Tibial artery (tissue), 4 donors: ENCODE measurements at places on chromosomes 3 and 15.
A peak's percentile ranks its signal among the peaks of the same experiment; 100 is the strongest.

DNA sequence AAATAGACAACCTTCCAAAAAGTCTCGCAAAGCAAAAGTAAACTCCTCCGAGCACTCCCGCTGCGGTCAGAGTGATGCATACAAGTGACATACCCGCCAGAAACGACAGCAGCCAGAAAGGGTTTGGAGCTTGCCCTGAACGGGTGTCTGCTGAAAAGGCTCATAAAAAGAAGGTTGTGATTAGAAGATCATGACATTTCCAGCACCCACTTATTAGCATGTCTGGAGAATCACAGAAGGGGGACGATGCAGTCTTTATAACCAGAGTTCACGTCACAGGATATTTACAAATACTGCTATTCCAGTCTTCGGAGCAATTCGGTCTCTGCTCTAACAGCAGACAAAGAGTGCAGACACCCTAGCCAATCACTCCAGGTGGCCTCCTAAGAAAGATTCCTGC lies 59.1 kb upstream of the FRMD4B start:
- peak; percentile 24 for DNase-seq

DNA sequence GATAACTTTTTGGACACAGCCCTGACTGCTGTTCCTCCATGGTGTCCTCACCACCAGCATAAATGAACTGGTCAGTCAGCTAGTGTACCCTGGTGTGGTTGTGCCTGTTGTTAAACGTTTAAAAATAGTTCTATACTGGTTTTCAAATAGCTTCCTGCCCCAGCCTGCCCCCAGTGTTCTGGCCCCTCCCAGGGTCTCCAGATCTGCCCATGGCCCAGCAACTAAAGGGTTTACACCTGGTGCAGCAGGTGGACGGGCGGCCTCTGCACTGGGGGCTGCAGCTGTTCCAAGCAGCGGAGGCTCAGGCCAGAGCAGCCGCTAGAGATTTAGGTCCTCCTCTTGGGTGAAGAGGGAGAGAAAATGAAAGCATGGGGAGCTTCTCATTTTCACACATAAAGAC lies 6.1 kb upstream of the NR2E3 start:
- no peak for DNase-seq

DNA sequence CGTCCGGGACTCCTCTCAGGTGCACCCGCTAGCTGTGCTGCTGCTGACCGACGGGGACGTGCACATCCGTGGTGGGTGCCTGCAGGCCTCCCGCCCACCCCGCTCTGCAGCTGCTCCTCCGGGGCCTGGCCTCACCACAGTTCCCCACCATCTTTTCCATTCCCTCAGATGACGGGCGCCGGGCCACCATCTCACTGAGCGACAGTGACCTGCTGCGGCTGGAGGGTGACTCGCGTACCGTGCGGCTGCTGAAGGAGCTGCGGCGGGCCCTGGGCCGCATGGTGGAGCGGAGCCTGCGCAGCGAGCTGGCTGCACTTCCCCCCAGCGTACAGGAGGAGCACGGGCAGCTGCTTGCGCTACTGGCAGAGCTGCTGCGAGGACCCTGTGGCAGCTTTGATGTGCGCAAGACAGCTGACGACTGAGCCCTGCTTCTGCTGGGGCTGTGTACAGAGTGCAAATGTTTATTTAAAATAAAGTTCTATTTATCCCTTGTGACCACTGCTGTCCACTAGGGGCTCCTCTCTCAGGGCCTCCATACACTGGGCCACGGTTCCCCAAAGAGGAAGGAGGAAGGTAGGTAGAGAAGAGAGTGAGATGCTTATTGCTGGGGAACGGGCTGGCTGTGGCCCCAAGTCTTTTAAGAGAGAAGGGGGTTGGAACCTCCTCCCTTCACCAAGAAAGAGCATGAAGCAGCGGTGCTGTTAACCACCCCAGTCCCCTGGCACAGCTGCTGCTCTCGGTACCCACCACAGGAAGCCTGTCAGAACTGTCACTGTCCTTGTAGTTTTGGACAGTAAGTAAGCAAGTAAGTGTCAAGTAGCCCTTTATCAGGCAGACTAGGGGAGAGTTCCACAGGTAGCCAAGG lies 47.0 kb downstream of the DHX30 start:
- no peak for DNase-seq

GRCh38 chr3:128243602-128244504 lies 90.6 kb downstream of the EEFSEC start:
- DNase-seq, result no peak

DNA sequence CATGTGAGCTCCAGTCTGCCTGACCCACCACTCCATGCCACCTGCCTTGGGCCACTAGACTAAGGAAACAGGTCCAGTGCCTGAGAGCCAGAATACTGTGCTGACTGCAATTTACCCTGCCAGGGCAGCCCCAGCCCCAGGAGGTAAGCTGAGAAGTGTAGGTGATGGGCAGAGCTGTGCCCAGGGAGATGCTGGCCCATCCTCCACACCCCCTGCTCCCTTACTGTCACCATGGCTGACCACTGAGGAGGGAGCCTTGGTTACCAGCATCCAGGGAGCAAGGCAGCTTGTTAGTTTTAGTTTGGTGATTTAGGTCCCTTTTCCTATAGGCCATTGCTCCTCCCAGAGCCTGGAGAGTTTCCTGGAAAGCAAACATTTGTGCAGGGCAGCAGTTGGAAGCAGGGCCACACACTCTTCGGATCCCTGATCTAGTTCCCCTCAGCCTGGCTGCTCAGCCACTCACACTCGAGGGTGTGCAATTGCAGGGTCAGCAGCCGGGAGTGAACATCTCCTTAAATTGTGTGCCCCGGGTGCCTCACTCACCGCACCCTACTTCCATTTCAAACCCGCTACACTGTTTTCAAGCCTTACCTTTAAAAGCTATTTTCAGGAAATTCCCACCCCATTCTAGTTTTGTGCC lies 2.0 kb downstream of the GALNT15 start:
- DNase-seq, result no peak

- DNase-seq, result no peak
Observed at GRCh38 chr15:40204100-40204499, 34.8 kb upstream of the PAK6 start.

DNA sequence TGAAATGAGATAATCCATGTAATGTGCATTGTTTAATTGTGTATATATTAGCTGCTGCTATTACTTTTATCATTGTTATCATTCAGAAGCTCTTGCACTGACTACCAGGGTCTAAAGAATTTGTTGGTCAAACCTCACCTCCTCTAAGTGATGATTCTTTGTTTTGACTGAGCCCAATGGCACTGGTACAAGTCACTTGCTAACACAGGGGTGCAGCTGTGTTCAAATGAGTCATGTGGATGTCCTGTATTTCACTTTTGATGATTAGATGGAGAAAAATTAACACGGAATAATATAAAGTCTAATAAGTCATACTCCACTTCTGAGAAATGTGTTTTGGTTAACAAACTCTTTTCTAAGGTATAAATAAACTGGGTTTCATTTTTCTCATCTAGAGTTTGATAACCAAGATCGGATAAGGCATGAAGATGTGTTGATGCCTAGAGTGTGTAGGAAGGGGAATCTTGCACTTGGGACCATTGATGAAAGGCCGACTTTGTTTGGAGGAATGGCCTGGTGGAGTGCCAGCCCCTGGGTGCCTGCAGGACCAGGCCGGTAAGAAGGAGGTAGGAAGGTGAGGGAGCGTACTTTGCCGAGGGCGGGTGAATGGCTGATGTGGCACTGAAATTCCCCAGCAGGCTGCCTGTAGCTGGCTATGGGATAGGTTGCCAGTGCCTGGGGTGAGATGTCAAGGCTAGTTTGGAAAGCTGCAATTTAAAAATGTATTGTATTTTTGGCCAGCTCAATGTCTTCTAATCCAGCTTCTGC lies 244.7 kb upstream of the ZPLD1 start:
- DNase-seq, result no peak

DNA sequence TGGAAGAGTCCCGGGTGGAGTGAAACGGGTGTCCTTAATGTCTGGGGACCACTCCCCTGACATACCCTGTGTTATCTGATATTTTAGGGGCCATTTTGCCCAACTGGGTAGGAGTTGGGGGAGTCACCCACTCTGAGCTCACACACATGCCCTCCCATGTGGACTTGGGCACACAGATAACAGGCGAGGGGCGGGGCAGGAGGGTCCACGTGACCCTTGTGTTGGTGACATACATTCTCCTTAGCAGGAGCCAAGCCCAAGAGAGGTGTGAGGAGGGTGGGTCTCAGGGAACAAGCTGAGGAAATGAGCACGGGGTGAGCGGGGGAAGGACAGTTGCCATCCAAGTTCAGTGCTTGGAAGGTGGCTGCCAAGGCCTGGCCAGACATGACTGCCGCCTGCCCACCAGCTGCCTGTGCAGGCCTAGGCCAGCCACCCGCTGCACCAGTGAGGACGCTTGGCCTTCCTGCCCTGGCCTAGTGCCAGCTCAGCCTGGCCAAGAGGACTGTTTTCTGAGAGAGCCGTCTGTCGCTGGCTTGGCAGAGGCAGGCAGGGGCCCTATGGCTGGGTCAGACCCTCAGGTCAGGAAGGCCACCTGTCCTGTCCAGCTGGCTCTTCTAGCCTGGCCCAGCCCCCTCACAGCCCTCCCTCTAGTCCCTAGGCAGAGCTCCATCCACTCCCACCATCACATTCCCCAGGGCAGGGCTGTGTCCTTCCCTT lies 31.3 kb upstream of the TMEM115 start:
- peak; percentile 77 for DNase-seq

DNA sequence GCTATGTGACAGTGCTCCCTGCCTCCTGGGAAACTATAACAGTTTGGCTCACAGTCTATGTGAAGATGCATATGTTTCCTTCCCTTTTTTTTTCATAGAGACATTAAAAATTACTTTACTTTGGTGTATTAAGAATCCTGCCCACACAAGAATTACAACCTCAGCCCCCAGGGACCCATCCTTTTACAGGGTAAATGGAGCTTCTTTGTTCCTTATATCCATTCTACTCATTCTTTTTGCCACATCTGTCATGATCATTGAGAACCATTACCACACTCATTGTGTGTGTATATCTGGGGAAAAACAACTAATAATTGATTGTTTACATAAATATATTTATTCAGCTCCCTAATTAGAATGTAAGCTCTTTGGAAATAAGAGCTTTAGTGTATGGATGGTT lies 157.4 kb downstream of the SSR3 start:
- no peak for DNase-seq

- no peak for DNase-seq
Observed at GRCh38 chr15:65730549-65731172, 61.4 kb downstream of the DENND4A start.

DNA sequence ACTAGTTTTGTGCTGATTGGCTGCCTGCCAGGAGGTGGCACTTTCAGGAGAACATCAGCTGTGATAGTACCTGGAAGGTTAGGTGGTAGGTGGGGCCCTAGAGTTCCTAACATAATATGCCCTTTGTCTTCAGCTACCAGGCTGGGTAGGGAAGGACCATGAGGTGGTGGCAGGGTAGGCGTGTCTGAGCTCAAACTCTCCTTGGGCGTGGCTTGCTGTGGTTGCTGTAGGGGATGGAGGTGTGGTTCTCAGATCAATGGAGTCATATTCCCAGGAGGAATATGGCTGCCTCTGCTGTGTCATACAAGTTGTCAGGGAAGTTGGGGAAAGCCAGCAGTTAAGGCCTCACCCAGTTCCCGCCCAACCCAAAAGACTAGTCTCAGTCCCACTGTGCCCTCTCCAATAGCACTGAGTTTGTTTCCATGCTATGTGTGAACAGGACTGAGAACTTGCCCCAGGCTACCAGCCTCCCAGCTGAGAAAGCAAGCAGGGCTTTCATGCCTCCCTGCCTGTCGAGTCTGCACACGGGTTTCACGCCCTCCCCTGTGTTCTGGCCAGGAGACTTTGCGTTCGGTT lies 107.7 kb downstream of the CHCHD4 start:
- no peak for DNase-seq

- DNase-seq, result no peak
Observed at GRCh38 chr15:57460208-57460816, 84.0 kb downstream of the CGNL1 start.

- DNase-seq, result no peak
Observed at GRCh38 chr15:88727439-88727838, 75.8 kb upstream of the ACAN start.

DNA sequence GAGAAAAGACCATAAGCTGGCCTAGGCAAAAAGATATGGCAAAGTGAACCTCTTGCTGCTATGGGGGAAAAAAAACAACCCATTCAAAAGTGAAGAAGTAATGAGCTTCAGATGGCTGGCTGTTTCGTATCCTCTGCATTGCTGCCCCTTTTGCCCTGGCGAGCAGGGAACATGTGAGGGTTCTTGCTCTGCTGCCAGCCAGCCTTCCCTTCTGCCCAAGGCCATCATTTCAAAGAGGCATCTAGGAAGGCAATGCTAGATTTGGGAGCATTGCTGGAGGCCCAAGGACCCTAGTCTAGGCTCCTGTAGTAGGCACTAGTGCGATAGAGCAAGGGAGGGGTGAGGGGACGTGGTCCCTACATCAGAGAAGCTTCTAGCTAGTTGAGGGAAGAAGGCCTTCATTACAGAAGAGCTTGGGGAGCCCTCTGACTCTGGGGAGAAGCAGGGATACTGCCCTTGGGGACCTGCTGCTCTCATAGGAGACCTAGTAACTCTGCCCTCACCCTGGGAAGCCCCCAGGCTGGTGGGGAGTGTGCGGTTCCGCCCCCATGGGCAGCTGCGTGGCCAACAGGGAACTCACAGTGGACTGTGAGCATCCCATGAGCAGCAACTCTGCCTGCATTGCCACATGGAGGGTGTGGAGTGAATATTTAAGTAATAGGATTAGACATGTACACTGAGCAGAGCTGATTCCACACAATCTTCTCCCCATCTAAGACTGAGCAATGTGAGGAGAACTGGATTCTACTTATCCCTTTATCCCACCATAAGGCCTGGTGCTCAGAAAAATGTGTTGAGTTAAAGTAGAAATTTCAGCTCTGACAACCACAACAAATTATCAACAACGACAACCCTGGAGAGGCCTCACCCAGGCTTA lies 21.3 kb downstream of the ITGA11 start:
- DNase-seq, result peak; percentile 12

- no peak for DNase-seq
Observed at GRCh38 chr3:71685686-71686085, 39.5 kb downstream of the EIF4E3 start.

- DNase-seq, result no peak
Observed at GRCh38 chr3:52055537-52056351, 627 bp downstream of the DUSP7 start.

DNA sequence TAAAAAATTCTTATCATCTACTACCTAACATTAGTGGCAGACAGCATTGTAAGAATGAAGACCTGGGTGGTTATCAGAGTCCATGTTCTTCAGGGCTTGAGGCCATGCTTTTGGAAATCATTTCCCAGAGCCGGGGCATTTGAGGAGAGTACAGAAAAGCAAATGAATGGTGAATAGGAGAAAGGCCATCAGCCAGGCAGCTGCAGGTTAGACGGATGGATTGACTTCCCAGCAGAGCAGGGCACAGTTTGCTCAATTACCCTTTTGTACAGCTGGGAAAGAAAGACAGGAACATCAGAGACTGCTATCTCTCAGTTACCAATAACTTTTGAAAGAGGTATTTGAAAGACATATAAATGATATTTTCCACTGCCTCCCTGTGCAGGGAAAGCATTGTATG lies 135.6 kb downstream of the ALCAM start:
- no peak for DNase-seq

DNA sequence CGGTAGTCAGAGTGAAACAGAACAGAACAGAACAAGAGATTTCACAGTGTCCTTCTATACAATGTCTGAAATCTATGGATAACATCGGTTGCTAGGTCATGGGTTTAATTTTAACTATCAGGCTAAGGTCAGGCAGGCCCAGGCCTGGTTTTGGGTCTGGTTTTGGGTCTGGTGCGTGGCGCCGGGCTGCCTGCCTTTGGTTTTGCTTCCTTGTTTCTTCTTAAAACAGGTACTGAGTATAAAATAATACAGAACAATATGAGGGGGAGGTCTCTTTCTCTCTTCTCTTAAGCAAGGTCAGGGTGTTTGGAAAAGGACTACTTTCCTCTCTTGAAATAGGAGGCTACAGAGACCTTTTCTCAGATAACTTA lies 1.4 kb downstream of the AEN start:
- no peak for DNase-seq

GRCh38 chr3:4464576-4464975 lies 2.5 kb downstream of the SUMF1 start:
- DNase-seq, result no peak
